Thyroid gland (tissue), 4 donors: ENCODE measurements at places on chromosomes 2 and 18. TPM values are rescaled to one million over a fixed set of nuclear protein-coding genes. Genes with fewer than 3 reads are reported as not detected.

GRCh38 chr2:174138161-174138560 is 110.2 kb downstream of the OLA1 start:
- DNase-seq: no peak

GRCh38 chr2:189830510-189830909 is 46.3 kb downstream of the PMS1 start:
- DNase-seq: peak; percentile 8

- peak; percentile 69 for DNase-seq
Observed at GRCh38 chr18:6482198-6482977, 67.7 kb upstream of the L3MBTL4 start.

GRCh38 chr2:2764001-2764355 is 432.9 kb upstream of the MYT1L start:
- peak; percentile 77 for DNase-seq

DNA sequence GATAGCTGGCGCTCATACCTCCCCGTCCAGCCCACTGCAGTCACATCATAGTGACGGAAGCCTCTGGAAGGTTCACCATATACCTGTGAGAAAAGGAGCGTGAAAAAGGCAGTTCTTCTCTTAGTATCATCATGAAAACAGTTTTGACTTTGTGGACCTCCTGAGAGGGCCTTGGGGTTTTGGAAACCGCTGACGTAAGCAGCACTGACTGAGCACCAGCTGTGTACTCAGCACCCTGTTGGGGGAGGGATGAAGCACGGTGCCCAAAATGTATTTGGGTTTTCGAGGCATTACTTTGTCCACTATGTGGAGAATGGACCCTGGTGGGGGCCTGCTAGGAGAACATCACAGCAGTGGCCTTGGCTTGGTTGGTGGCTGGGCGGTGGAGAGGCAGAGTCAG is 5.4 kb downstream of the SCLY start:
- DNase-seq: no peak

- peak; percentile 90 for DNase-seq
Observed at GRCh38 chr2:71700658-71701397, 247.5 kb downstream of the DYSF start.

DNA sequence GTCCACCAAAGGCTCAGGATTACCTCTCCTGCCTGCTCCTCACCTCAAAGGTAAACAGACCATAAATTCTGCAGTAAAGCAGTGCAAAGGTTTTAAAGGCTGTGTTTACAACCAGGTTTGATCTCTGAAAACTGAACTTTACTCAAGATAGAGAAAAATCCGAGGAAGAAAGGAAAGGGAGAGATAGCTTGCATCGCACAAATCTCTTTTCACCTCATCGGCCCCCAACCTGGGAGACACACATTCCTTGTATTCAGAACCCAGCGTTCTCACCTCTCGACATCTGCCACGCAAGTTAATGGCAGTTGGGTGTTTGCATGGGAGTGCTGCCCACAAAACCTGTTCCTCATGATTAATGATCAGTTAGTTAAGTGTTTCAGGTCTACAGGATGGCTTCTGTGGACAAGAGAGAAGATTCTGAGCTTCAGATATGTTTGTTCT is 72.6 kb downstream of the GATA6 start:
- no peak for DNase-seq

DNA sequence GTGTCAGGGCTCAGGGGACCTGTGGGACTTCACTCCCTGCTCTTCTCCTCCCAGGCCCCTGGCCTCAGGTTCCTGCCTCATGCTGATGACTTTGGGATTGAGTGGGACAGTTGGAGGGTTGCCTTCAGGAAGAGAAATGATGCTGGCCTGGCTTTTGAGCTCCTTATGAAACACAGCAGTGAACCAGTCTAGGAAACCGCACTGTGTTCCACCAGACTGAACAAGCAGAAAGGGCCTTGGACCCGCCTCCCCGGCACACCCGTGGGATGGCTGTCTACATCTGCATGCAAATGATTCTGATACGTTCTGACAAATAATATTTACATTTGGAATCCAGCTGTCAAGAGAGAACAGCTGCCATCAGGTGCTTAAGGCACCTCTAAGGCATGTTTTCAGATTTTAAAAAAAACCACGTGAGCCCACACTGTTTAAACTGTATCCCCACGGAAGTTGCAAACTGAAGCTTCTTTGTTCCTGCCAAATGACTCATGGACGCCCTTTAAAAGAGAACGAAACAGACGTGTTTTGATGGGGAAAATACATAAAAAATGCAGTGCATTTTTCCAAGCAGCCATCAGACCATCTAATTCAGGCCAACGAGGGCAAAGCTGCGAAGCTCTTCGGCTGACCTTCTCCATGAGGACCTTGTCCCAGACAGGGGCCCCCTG is 27.6 kb upstream of the ASAP2 start:
- peak; percentile 81 for DNase-seq

DNA sequence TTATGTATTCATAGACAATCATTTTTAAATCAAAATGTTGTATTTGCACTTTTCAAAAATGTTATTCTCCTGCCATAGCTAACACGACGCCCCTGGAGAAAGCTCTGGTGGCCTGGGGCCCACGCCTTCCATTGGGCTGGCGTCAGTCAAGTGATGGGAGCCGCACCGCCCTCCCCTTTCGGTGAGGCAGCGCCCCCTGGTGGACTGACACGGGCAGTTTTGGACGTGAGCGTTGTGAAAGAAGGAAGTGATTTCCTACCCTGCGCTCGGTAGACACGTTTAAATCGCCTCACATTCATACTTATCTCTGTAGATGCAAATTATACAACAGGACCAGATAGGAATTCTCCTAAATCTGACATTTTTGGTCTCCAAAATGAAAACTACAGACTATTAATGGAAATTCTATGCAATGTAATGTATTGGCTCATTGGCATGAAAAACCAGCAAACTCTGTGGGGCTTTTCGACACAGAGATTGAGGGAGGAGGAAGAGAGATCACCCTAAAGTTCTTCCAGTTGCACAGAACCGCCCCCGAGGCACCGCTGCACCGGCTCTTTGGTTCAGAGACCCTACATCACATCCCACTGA is 326.2 kb upstream of the SOX11 start:
- peak; percentile 72 for DNase-seq

DNA sequence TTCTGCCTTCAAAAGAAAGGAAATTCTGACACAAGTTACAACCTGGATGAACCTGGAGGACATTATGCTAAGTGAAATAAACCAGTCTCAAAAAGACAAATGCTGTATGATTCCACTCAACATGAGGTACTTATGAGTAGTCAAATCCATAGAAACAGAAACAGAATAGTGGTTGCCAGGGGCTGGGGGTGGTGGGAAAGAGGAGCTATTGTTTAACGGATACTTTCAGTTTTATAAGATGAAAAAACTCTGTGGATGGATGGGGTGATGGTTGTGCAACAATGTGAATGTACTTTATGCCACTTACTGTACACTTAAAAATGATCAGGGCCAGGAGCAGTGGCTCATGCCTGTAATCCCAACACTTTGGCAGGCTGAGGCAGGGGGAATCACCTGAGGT is 15.4 kb downstream of the SLC35F5 start:
- no peak for DNase-seq

GRCh38 chr18:49668574-49669275 is 106.9 kb downstream of the LIPG start:
- DNase-seq: peak; percentile 43

DNA sequence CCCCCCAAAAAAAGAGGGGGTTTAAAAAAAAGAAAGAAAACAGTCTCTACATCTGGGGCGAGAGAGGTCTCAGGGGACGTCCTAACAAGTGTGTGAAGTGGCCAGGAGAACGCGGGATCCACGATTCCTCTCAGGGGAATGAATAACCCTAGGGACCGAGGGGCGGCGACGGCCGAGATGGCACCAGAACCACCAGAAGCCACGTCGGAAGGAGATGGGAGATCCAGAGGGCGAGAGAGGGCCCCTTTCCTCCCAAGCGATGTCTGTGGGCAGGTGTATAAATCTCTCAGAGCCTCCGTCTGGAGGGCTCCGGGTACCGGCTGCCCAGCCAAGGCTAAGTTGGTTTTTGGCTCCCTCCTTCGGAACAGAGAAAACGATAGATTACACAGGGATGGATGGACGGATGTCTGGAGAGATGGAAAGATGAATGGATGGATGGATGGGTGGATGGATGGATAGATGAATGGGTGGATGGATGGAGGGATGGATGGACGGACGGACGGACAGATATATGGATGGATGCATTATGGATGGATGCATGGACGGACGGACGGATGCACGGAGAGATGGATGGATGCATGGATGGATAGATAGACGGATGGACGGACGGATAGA is 1.7 kb downstream of the EPHA4 start:
- peak; percentile 66 for DNase-seq

GRCh38 chr2:71466301-71467179 is 13.2 kb downstream of the DYSF start:
- peak; percentile 24 for DNase-seq

GRCh38 chr2:191835539-191836350 is 11.1 kb downstream of the CAVIN2 start:
- DNase-seq: no peak

DNA sequence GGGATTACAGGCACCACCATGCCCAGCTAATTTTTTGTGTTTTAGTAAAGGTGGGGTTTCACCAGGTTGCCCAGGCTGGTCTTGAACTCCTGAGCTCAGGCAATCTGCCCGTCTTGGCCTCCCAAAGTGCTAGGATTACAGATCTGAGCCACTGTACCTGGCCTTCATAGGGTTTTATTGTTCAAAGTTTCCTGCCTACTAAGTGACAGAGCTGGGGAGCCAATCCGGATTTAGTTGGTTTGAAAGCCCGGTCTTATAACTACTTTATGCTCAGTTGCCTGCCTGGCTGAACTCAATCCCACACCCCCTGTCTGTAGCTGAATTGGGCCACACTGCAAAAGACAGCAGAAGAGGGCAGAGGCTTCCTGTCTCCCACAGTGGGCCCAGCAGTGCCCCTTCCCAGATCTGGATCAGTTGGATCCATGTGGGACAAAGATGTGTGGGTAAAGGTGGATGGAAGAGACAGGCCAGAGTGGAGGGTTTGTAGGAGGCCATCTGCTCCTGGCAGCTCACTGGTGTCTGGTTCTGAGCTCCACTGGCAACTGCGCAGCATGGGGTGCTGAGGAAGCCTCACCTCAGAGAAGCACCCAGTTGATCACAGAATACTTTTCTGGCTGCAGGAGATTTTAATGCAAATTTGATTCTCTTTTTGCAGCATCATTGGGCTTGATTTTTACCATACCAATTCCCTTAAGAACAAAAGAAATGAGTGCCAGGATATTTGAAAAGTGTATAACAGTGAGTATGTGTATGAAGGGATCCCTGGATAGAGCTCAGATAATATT is 144.9 kb downstream of the DDX1 start:
- no peak for DNase-seq

GRCh38 chr2:29206941-29207340 is 91.7 kb downstream of the CLIP4 start:
- no peak for DNase-seq

DNA sequence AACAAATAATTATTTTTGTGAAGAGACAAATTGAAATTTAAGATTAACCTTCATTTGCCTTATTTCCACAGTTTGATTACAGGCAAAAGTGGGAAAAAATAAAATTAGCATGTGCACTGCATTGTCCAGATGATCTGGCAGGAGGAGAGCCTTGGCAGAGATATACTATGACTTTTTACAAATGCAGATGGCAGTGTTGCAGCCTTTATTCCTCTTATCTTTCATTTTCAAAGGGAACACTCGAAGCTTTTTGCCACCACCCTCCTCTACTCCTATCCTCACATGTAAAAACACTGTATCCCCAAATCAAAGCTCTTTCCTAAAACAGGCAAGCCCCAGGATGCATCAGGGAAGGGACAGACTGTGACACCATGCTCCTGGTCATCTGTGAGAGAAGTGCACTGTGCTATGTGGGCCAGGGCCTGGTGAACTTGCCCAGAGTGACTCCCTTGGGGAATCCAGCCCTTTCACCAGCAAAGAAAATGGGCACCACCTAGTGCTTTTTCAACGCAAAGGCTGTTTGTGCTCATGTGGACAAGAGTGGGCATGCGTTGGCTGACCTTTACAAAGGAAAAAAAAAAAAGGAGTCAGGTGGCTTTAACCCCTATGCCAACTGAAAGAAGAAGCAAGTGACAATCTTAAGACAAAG is 74.7 kb upstream of the ETAA1 start:
- DNase-seq: peak; percentile 37

CFAP65 gene
- total RNA-seq: 1.3 TPM

GALNT3 gene
- total RNA-seq: 78.5 TPM

GRP gene
- 0.67 TPM for total RNA-seq

UBE2F gene
- total RNA-seq: 134 TPM

DPYSL5 gene
- total RNA-seq: not detected
